ENCODE measurements at places on chromosomes 5 and 9.
A peak's percentile ranks its signal among the peaks of the same experiment; 100 is the strongest.

DNA sequence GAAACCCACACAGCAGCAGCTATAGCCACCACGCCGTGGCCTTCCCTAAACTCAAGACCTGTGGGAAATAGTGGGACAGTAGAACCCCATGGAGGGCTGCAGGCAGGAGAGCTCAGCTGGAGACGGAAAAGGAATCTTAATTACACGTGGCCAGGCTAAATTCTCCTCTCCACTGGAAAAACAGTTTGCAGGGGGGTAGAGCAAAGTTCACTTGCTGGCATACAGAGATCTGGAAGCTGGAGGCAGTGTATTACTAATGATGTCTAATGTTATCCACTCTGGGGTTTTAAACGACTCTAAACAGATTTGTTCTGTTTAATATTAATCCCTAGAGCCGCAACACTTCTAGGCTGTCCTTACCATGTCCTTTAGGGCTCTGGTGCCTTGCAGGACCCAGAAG lies 257.1 kb downstream of the SAXO1 start:
- DNase-seq = no peak

GRCh38 chr5:74482990-74483389 lies 157.5 kb downstream of the ENC1 start:
- DNase-seq = no peak

DNA sequence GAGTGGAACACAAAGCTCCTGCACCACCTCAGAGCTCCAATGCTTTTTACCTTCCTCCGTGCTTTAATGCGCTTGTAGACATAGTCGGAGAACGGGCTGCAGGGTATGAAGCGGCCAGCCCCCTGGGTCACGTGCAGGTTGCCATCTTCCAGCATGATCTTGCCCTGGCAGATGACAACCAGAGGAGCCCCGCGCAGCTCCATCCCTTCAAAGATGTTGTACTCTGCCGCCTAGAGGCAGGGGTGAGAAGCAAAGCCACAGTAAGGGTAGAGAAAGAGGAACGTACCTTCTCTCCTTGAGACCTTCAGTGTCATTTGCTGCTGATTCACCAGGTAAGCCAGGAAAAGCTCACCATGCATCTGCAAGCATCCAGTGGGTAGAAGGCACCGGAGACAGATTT lies 112.3 kb downstream of the DPYSL3 start:
- DNase-seq = no peak

DNA sequence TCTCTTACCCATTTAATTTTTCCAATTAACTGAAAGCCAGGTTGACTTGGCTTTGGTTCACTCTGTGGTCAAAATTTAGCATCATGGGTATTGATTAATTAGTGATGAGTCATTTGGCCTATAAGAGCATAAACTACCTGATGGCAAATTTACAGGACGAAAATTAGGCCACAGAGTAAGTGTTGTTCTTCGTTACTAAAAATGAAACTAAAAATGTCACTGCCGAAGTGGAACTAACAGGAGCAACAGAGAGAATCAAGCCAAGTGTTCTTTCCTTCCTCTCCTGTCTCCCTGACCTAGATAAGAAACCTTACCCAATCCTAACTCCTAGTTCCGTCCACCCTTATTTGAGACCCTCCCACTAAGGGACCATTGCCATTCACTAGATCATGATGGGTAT lies 176.9 kb downstream of the RAB3C start:
- peak; percentile 1 for DNase-seq

DNA sequence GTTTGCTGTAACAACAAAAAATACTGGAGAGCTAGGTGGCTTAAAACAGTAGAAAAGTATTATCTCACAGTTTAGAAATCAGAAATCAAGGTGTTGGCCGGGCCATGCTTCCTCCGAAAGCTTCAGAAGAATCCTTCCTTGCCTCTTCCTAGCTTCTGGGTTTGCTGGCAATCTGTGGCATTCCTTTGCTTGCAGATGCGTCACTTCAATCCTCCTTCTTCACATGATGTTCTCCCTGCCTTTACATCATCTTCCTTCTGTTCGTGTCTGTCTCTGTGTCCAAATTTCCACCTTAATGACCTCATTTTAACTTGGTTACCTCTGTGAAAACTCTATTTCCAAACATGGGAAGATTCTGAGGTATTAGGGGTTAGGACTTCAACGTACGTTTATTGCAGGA lies 90.4 kb upstream of the CHD1 start:
- peak; percentile 73 for DNase-seq

- DNase-seq = no peak
These were observed 28.5 kb downstream of the HRH2 start for GRCh38 chr5:175686396-175686795.

DNA sequence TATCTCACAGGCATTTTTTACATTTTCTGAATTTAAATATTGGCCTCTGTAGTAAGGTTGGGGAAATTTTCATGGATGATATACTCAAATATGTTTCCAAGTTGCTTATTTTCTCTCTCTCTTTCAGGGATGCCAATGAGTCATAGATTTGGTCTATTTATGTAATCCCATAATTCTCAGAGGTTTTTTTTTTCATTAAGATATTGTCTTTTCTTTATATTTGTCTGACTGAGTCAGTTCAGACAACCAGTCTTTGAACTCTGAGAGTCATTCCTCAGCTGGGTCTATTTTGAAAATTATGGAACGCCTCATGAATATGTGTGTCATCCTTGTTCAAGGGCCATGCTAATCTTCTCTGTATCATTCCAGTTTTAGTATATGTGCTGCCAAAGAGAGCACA lies 223.2 kb downstream of the PCSK1 start:
- DNase-seq = peak; percentile 84

- peak; percentile 92 for DNase-seq
These were observed 53.2 kb downstream of the ZNF474 start for GRCh38 chr5:122182491-122182921.

GRCh38 chr5:134541736-134542376 lies 16.4 kb downstream of the JADE2 start:
- DNase-seq = peak; percentile 46

DNA sequence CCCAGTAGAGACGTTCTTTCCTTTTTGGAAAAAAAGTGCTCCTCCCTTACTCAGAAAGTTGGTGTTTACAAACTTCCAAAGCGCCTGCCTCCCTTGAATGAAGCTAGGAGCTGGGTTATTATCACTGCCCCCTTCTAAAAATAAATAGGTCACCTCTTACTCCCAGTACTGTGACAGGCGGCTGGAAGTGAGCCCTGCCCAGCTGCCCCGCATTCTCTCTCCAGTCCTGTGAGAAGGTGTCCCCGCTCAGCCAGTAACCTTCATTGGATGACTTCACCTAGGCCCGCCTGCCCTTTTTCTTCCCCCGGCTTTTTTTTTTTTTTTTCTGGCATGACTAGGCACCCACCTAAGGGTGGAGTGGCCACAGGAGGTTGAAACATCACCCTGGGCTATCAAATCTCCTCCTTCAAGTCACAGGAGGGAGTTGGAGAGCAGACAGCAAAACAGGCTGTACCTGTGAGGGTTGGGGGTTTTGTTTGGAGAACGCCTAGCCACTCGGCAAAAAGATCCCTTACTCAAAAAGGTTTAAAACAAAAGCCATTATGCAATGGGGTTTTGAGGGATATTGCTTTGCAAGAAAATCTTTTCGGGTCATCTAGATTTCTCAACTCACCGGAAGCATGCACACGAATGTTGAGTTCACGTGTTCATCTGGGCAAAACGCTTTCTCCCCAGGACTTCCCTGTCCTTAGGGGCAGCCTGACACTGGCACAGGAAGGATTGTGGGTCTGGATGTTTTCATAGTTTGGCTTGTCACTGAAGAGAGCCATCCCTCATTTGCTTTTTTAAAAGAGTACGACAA lies 43.3 kb upstream of the ZNF622 start:
- peak; percentile 65 for DNase-seq

GRCh38 chr5:81420039-81420667 lies 26.2 kb upstream of the ACOT12 start:
- DNase-seq = peak; percentile 96

GRCh38 chr5:149731332-149731616 lies 1.2 kb downstream of the PPARGC1B start:
- no peak for DNase-seq

- DNase-seq = no peak
These were observed 36.9 kb downstream of the LMX1B start for GRCh38 chr9:126650404-126651341.

- no peak for DNase-seq
These were observed 15.1 kb downstream of the FGF1 start for GRCh38 chr5:142670804-142671203.

DNA sequence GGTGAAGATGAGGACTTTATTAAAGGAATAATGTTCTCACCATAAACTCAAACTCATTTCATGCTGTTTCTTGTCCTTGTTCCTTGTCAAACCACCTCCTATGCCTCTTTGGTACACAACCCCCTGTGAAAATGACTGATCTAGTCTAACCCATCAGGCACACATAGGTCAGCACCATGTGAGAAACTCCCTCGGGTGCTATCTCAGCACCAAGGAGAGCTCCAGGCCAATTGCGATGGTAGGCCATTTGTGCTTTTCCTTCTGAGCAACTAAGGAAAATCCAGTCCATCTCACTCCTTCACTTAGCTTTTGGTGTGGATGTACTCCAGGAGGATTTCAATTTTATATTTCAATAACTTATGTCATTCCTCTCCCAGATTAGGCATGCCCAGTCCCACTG lies 199.8 kb downstream of the ZNF608 start:
- peak; percentile 42 for DNase-seq

DNA sequence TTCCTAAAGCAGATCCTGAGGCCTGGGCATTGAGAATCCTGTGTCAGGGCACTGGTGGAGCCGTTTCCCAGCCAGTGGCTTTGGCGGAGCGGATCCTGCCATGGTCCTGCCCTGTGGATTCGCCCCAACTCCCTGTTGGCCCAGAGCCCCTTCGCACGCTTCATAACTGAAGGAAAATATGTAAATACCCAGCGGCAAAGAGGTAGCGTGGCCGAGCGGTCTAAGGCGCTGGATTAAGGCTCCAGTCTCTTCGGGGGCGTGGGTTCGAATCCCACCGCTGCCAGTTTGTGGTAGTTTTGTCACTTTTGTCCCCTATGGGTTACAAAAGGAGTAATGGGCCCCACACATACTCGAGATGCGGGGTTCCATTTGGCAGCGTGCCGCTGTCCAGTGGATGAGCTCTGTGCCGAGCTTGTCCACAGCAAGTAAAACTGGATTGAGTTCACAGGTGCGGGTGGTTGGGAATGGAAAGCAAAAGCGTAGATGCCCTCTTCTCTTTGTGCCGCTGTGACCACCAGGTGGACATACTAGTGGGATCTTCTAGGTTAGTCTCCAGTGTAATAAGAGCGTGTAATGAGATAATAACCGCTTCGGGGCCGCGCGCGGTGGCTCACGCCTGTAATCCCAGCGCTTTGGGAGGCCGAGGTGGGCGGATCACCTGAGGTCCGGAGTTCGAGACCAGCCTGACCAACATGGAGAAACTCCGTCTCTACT lies 17.3 kb downstream of the TRIM7 start:
- peak; percentile 86 for DNase-seq

- no peak for DNase-seq
These were observed 74.8 kb downstream of the NR3C1 start for GRCh38 chr5:143328589-143329220.

DNA sequence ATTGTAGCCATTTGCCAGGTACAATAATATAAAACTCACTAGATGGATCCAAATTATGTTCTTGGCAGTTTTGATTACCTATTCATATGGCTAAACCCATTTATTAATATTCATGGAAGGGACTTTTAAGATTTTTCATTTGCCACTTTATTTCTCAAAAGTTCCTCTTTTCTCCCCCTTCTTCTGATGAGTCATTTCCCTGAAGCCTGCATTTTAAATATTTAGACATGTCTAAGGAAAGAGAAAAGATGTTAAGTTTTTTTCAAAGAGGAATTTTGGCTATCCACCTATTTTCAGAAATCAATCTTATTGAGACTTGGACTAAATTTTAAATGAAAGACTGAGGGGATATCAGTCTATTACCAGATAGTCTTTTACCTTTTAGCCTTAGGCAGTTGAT lies 1189.4 kb downstream of the EFNA5 start:
- DNase-seq = no peak

DNA sequence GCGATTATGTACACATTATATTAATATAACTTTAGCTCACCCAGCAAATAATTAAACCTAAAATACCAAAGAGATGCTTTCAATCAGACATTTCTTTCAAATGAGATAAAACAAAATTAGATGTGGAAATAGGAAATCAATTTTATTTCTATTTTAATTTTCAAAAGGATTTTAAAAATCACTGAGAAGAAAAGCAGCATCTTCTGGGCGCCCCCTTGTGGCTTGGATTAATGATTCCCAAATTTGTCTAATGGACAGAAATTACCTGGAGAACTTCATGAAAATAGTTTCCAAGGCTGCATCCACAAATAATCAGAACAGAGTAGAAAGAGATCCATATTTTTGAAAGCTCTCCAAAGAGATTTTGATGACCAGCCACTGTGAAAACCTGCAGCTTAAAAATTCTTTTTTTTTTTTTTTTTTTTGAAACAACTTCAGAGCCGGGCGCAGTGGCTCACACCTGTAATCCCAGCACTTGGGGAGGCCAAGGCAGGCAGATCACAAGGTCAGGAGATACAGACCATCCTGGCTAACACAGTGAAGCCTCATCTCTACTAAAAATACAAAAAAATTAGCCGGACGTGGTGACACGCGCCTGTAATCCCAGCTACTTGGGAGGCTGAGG lies 50.9 kb upstream of the CEMIP2 start:
- peak; percentile 53 for DNase-seq

- no peak for DNase-seq
These were observed 114.3 kb downstream of the CRB2 start for GRCh38 chr9:123470121-123470782.

- DNase-seq = peak; percentile 0
These were observed 45.1 kb downstream of the SLCO6A1 start for GRCh38 chr5:102453716-102454115.

DNA sequence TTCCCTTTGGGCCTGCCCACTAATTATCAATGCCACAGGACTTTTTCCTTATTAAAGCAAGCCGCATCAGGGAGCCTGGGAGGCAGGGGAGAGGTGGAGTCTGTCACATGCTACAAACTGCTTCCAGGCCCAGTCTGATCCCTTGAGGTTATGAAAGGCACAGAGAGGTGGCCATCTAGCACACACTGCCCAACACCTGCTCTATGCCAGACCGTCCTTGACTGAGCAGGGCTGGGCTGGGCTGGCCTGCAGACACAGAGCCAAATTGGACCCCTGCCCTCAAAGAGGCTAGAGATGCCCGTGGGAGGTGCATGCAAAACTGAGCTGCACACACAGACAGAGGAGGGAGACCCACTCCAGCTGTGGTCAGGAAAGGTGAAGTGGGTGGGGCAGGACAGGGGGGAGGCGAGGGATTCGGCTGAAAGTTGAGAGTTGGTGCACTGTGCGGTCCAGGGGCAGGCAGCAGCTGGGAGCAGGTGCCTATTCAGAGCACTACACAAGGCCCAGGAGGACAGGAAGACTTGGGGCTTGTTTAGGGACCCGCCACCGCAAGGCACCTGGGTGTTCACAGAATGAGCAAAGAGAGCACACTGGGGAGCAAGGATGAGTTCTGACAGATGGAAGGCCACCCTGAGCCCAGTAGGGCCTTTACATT lies 36.4 kb upstream of the TCF7 start:
- no peak for DNase-seq

Measured in GM23248 (cell line).